Activated T-cell treated with anti-CD3 and anti-CD28 coated beads, Interleukin-2, amount 50 U/mL, for 4 hours (primary cell): ENCODE measurements at places on chromosomes 2 and 18.

- DNase-seq = no peak
These were observed 45.1 kb upstream of the SERTAD2 start for GRCh38 chr2:64698668-64699444.

- DNase-seq = no peak
These were observed 34.1 kb upstream of the KCNJ13 start for GRCh38 chr2:232810444-232810843.

GRCh38 chr2:218022851-218023530 is 20.2 kb upstream of the TNS1 start:
- DNase-seq = peak; percentile 3

- no peak for DNase-seq
These were observed 555.5 kb upstream of the LRRTM4 start for GRCh38 chr2:78077633-78078032.

DNA sequence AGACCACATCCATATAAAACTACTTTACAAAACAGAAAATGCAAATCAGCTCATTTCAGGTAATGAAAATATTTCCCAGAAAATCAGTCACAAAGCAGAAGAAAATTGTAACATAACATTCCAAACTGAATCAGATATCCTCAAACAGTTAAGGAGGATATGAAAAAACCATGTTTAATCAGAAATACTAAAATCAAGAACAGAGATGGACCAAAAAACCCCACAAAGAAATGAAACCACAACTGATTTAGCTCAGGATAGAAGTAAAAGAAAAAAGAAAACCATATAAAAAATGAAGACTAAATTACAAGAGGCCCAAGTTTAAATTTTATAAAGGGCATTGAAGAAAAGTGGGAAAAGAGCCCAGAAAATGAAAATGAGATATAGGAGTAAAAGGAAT is 102.9 kb downstream of the RAB3GAP1 start:
- DNase-seq = no peak

GRCh38 chr2:145431181-145431951 is 911.4 kb upstream of the ZEB2 start:
- DNase-seq = no peak
